ENCODE measurements at places on chromosomes 16 and 17.

DNA sequence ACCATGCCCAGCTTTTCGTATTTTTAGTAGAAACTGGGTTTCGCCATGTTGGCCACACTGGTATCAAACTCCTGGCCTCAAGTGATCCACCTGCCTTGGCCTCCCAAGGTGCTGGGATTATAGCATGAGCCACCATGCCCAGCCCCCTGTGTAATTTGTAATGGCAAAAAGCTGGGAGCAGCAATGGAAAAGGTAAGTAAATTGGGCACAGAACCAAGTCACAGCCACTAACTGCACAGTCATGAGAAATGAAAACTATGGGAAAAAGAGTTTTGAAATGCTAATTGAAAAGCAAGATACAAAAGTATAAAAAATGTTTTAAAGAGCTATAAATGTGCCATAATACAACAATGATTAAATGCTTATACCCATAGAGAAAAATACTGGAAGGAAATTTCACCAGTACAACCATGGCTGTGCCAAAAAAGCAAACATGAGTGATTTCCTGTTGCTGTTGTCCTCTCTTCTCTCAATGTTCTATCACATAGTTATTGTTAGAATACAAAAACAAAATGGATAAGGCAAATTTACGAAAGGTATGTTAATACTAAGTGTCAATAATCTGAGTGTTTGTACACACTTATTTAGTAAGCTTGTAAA is 6.2 kb downstream of the NTAN1 start:
- DNase-seq: no peak

- DNase-seq: no peak
Observed at GRCh38 chr17:27523712-27524111, 67.5 kb downstream of the KSR1 start.

DNA sequence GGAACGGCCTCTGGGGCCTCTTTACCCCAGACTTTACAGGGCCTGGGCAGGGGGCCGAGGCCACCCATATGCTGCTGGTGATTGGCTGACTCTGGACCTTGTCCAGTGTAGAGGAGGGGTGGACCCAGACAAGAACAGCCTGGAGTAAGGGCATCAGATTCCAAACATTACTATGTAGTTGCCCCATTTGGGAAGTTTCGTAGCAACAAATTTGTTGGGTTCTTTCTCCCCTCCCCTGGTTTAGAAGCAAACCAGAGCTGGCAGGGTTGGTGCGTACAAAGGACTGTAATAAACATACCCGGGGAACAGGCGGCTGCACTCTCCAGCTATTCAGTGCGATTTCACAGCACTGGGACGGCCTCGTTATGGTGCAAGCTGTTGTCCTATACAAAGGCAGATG is 145.5 kb downstream of the NTN1 start:
- no peak for DNase-seq

DNA sequence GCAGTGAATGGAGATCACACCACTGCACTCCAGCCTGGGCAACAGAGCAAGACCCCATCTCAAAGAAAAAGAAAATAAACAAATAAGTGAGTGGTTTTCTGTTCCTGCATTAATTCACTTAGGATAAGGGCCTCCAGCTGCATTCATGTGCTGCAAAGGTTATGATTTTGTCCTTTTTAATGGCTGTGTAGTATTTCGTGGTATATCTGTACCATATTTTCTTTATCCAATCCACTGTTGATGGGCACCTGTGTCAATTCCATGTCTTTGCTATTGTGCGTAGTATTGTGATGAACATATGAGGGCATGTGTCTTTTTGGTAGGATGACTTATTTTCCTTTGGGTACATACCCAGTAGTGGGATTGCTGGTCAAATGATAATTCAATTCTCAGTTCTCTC is 33.9 kb downstream of the SLC5A11 start:
- no peak for DNase-seq

- DNase-seq: no peak
Observed at GRCh38 chr17:48615047-48615962, at the start of gene HOXB8. Gene HOXB8, minus strand, starts transcription at chr17:48615292. Its CDS starts 588 bp downstream, at chr17:48614704.

- no peak for DNase-seq
Observed at GRCh38 chr17:49431743-49432142, 17.1 kb upstream of the PHB1 start.

DNA sequence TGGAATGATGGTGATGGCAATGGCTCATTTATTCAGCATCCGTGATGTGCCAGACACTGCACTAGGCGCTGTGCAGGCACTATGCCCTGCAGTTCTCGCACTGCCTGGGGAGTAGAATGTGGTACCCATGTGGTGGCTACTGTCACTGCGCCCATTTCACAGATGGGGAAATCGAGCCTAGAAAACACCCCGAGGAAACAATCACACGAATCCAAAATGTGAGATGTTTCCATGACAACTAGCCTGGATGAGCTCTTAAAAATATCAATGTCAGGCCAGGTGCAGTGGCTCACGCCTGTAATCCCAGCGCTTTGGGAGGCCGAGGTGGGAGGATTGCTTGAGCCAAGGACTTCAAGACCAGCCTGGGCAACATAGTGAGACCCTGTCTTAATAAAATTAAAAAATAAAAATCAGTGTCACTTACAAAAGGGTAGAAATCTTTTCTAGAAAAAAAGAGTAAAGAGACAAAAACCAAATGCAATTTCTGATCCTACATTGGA is 57.9 kb upstream of the TNRC6A start:
- no peak for DNase-seq

DNA sequence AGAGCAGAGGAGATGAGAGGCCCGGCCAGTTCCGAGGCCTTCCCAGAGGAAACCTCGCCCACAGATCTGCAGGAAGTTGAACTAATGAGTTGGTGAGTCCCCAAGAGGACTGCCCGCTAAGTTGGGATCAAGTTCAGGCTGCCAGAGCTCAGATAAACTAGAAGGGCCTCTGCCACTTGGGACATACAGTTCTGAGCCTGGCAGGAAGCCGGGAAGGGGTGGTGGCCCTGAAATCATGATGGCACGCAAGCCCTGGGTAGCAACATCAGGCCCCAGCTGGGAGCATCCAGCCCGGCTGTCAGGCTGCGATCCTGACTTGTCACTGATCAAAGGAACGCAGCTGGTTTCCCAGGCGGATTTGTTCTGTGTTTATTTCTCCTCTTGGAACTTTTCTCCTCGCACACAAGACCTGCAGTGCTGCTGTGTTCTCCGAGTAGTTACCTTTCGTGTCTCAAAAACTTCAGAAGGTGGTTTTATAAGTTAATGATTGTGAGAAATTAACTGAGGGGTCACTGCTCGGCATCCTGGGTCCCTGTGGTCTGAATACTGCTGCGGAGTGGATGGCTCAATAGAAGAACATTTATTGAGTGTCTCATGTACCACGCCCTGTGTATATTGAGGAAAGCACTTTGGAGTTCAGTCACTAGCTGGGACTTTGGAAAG is 8.0 kb upstream of the WFDC1 start:
- DNase-seq: no peak

GRCh38 chr16:27433636-27434035 is 31.7 kb downstream of the IL21R start:
- no peak for DNase-seq

- no peak for DNase-seq
Observed at GRCh38 chr16:28110074-28110473, 46.6 kb upstream of the GSG1L start.

- DNase-seq: no peak
Observed at GRCh38 chr17:43439041-43439440, 40.2 kb downstream of the ARL4D start.
